ENCODE measurements at places on chromosomes 5 and 9. TPM values are rescaled to one million over a fixed set of nuclear protein-coding genes. Genes with fewer than 3 reads are reported as not detected.

The CTXN3 gene
- total RNA-seq, result not detected

The SMIM15 gene
- 37.5 TPM for total RNA-seq

The PCDHB11 gene
- 0.37 TPM for total RNA-seq

The TPD52L3 gene
- total RNA-seq, result not detected

The XPA gene
- total RNA-seq, result 5.9 TPM

The NUTM2F gene
- total RNA-seq, result not detected

The PAEP gene
- not detected for total RNA-seq

The CHSY3 gene
- 8.8 TPM for total RNA-seq

The OTULINL gene
- total RNA-seq, result 0.37 TPM

The IL3 gene
- not detected for total RNA-seq

The ENTREP1 gene
- total RNA-seq, result not detected

The IRX2 gene
- total RNA-seq, result 9.6 TPM

The IL4 gene
- not detected for total RNA-seq

The ORM2 gene
- total RNA-seq, result not detected

The GAPT gene
- total RNA-seq, result not detected

The CEL gene
- total RNA-seq, result 0.20 TPM

The HTR1A gene
- not detected for total RNA-seq

The MARVELD2 gene
- total RNA-seq, result 2.0 TPM

The DOCK8 gene
- under 0.01 TPM for total RNA-seq

The OTP gene
- total RNA-seq, result not detected

The CXCL14 gene
- under 0.01 TPM for total RNA-seq

The SLC27A4 gene
- 29.9 TPM for total RNA-seq

The ZNF879 gene
- 3.9 TPM for total RNA-seq

The IQGAP2 gene
- total RNA-seq, result 2.2 TPM

The PCDHA10 gene
- under 0.01 TPM for total RNA-seq
